SK-MEL-5 (cell line): ENCODE measurements at places on chromosomes 4 and X. TPM values are rescaled to one million over a fixed set of nuclear protein-coding genes. Genes with fewer than 3 reads are reported as not detected.

The LCORL gene
- total RNA-seq: 9.3 and 16.3 TPM in 2 replicates

The BCOR gene
- total RNA-seq: 21.2 and 24.3 TPM in 2 replicates

The C4orf51 gene
- total RNA-seq: not detected in 2 replicates

The JCHAIN gene
- total RNA-seq: not detected in 2 replicates

The GABRB1 gene
- total RNA-seq: not detected in 2 replicates

The ANKRD37 gene
- 42.5 and 57.6 TPM in 2 replicates for total RNA-seq

The RBMX2 gene
- total RNA-seq: 39.0 and 40.1 TPM in 2 replicates

The GUCY1B1 gene
- 0.18 and 0.69 TPM in 2 replicates for total RNA-seq

The GPAT3 gene
- 95.7 and 97.1 TPM in 2 replicates for total RNA-seq

The FAAH2 gene
- not detected in 2 replicates for total RNA-seq

The GRSF1 gene
- total RNA-seq: 194 and 215 TPM in 2 replicates

The PAGE4 gene
- total RNA-seq: 0.43 TPM in 1 of 2 replicates, not detected in the other

The DDX53 gene
- not detected in 2 replicates for total RNA-seq

The ZNF732 gene
- total RNA-seq: 0.08 TPM in 1 of 2 replicates, not detected in the other

The AMTN gene
- not detected in 2 replicates for total RNA-seq

The GPR50 gene
- not detected in 2 replicates for total RNA-seq

The FGB gene
- not detected in 2 replicates for total RNA-seq

The RAB40A gene
- total RNA-seq: 0.05 TPM in 1 of 2 replicates, not detected in the other

The MGST2 gene
- total RNA-seq: 54.5 and 59.8 TPM in 2 replicates

The MAN2B2 gene
- 12.4 and 15.5 TPM in 2 replicates for total RNA-seq

The VCX3A gene
- 0.21 and 0.26 TPM in 2 replicates for total RNA-seq

The RNF128 gene
- 21.0 and 22.2 TPM in 2 replicates for total RNA-seq

The CACNA1F gene
- not detected in 2 replicates for total RNA-seq

The GABRE gene
- total RNA-seq: not detected in 2 replicates

The COL4A6 gene
- total RNA-seq: not detected in 2 replicates
